NCI-H446 treated with DMSO at 0.1 percent for 48 hours (cell line): ENCODE measurements at places on chromosomes 7 and 10.

- DNase-seq: peak; percentile 88
Observed at GRCh38 chr10:13560597-13560996, 26.2 kb upstream of the PRPF18 start.

DNA sequence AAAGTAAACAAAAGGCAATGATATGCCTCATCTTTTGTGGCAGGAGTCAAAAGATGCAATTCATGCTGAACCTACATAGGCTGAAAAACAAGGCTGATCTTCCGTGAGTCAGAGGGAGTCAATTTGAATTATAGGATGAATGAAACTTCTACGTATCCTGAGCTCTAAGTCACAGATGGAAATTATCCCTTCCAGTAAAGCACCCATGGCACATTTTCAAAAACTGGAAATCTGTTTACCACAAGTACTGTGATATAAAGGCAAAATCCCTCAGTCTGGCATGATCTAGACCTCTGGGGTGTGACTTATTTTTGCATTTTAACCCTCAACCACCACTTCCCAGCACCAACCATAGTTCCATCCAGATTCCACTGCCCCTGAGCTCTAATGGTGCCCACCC lies 69.6 kb downstream of the NRG3 start:
- peak; percentile 29 for DNase-seq

DNA sequence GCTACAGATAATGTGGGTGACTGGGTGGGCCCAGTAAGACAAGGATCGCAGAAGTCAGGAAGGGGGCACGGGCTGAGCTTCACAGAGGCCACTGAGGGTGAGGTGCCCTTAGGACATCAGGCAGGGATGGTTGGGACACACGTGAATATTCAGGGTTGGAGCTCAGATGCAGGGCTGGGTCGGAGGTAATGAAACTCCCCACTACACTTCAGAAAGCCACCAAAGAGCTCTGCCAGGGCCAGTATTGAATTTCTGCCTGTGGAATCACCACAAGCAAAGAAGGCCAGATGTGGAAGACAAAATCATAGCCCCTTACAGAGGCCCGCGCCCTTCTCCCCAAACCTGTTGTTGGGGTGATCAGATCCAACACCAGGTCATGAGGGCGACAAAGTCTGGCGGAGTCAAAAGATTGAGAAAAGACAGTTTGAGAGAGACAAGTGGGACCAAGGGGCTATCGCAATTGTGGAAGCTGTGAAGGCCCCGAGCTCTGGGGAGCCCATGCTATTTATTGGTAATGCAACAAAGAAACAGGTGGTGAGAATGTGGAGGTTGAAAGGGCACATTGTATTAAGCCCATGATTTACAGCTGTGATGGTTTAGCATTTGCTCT lies 42.4 kb downstream of the STRA8 start:
- DNase-seq: no peak

DNA sequence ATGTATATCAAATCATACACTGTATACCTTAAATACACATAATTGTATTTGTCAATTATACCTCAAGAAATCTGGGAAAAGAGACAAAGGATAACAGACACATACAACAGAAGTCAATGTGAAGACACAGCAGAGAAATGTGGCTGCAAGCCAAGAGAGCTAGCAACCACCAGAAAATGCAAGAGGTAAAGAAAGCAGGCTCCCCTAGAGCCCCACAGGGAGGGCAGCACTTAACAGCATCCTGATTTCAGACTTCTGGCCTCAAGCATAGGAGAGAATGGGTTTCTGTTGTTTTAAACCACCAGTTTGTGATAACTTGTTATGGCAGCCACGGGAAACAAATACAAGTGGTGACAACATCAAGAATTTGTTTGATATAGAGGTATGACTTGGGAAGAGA lies 1197.2 kb downstream of the SORCS1 start:
- DNase-seq: no peak

- no peak for DNase-seq
Observed at GRCh38 chr7:106088014-106088413, 24.1 kb downstream of the SYPL1 start.

DNA sequence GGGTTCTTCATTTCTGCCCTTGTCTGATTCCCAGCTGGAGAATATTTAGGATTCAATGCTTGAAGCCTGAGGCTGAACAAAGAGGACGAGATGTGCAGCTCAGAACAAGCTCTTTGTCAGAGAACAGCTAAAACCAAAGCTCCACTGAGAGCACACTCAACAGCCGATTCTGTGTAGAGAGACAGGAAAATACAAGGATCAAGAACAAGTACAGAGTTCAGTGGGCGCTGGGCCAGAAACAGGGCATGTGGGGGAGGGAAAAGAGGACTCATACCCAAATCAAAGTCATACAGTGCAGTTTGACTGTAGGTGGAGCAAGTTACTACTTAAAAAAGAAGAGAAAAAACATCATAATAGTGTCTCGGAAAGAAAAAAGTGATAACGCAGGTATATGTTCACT lies at the start of gene AGMO:
Gene AGMO, minus strand, starts transcription at position 181 of the 400 bp plus-strand sequence.
- peak; percentile 8 for DNase-seq

DNA sequence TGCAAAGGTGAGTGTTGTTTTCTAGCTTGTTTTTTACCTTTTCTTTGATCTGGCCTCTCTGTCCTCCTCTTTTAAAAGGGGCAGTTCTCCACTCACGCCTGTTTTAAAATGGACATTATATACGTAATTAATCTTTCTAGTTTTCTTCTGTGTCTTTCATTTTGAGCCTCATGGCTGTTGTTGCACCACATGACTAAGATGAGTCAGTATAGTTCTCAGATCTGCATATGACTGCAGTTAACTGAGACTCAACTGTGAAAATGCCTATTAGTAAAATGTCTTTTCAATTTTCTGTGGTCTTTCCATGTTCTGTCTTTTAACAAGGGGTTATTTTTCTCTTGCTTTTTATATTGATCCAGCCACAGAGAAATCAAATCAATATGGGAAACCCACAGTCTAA lies 296.1 kb downstream of the CDK14 start:
- DNase-seq: no peak

GRCh38 chr10:32582946-32583345 lies 137.0 kb downstream of the CCDC7 start:
- no peak for DNase-seq

GRCh38 chr7:77205706-77206105 lies 6.1 kb upstream of the FGL2 start:
- DNase-seq: no peak
